Stimulated activated CD8-positive, alpha-beta memory T cell treated with anti-CD3 and anti-CD28 coated beads, Interleukin-7, amount 100 ng/mL, for 48 hours (primary cell): ENCODE measurements at places on chromosomes 7 and 10.

GRCh38 chr7:105439174-105439893 is 50.6 kb upstream of the SRPK2 start:
- peak; percentile 11 for DNase-seq

GRCh38 chr7:28497009-28497408 is 84.7 kb downstream of the CREB5 start:
- no peak for DNase-seq

DNA sequence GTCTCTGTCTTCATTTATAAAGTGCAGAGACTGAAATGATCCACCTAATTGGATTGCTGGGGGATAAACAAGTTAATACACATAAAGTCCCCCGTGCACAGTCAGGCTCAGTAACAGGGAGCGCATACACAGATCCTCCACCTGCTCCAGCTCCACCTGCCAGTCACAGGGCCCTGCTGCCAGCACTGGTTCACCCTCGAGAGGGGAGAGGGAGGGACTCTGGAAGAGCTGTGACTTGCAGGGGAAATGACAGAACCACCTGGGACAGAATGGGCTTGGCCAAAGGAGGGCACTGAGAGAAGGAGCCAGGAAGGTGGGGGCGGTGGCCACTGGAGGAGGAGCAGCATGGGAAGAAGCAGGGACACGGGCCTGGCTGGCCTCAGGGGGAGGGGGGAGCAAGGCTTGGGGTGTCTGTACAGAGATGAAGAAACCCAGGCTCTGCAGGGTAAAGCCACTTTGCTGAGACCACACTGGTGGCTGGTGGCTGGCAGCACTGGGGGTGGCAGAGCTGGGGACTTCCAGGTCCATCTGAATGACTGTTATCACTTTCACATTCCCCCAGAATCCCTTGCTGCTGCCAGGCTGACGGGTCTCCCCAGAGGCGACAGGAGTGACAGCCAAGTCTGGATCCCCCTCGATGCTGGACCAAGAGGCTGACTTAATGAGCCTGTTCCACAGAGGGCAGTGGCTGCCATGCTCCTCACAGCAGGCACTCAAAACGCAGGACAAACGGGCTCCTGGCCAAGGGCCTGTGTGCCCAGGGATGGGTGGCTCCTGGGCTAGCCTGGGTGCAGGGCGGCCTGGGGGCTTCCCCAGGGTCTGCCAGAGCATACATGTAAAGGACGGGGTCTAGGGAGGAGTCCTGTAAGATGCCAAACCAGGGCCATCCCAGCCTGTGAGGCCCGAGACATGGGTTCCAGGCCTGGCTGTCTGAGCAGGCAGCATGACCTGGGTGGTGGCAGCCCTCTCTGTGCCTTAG is 151.1 kb downstream of the SH3PXD2A start:
- no peak for DNase-seq

- no peak for DNase-seq
Measured at GRCh38 chr10:88958721-88959120, 6.1 kb upstream of the ACTA2 start.

DNA sequence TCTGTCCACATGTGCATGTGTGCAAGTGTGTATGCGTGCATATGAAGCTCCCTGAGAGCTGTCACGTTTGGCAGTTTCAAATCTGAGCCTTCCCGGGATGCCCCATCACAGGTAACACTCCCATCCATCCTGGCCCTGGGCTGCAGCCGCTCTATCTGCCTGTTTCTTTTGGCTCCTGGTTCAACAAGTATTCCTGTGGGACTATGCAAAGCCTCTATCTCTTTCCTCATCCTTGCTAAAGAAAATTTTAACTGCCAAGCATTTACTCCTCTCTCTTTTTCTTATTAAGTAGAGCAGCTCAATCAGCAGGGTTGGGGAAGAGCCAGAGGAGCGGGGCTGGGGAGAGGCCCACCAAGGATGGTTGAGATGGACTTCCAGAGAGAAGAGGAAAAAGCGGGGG is 24.4 kb upstream of the PDCD4 start:
- DNase-seq, result no peak

DNA sequence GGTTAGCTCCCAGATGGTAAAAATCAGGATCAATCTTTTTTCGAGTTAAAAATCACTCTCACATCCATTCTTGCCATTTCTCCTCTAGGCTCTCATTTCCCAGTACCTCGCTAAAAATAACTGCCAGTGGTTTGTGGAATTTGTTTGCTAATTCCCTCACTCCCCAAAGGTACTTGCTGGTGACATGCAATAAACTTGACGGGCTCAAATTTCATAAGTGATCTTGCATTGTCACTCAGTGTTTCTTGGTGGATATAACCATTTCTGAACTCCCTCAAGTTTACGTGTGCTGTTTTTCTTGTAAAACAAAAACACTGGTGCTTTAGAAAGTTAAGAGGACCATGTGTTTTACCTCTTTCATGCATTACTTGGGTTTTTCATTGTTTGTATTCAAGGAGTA is 399.2 kb upstream of the MKI67 start:
- DNase-seq, result no peak

GRCh38 chr7:94433224-94433623 is 38.5 kb downstream of the COL1A2 start:
- no peak for DNase-seq

- DNase-seq, result no peak
Measured at GRCh38 chr7:53743697-53744402, 708.4 kb downstream of the POM121L12 start.

DNA sequence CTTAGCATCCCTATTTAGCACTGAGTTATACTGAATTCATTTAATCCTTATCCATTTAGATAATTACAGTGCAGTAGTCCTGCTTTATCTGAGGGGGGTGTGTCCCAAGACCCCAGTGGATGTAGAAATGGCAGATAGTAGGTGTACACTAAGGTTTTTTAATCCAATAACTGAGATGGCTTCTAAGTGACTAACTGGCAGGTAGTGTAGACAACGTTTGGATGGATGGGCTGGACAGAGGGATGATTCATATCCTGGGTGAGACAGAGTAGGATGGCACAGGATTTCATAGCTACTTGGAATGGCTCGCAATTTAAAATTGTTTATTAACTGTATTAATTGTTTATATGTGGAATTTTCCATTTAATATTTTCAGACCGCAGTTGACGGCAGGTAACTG is 295.6 kb downstream of the CCDC3 start:
- DNase-seq, result no peak

GRCh38 chr10:130771491-130771946 is 540.0 kb downstream of the TCERG1L start:
- DNase-seq, result no peak

GRCh38 chr10:88392222-88392621 is 190.9 kb downstream of the RNLS start:
- no peak for DNase-seq

GRCh38 chr10:35505241-35505873 is 99.8 kb upstream of the GJD4 start:
- no peak for DNase-seq

DNA sequence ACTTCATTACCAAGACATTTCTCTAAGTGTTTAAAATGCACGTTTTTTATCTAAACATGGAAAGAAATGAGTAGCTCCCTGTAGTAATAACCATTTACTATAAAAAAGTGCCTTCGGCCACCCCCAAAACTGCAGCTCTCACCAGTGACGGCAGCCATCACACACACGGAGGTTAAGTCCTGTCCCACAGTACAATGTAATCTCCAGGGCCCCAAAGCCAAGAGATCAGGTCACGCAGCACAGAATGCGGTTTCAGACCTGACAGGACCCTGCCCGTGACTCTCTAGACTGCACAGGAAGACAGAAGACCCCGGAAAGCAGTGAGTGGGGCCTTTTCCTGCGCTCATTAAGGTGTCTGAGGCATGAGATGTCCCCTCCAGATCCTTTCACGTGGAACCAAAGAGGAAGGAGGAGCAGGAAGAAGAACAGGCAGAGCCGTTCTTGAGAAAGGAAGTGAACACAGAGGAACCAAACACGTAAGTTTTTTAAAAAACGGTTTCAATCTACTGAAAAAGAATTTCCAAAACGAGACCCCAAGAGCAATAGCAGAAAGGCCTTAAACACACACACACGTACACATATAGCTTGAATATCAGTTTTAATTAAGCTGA is 125.7 kb downstream of the ZMYND11 start:
- DNase-seq, result no peak

GRCh38 chr10:102327641-102328040 is 67.9 kb upstream of the NFKB2 start:
- no peak for DNase-seq

DNA sequence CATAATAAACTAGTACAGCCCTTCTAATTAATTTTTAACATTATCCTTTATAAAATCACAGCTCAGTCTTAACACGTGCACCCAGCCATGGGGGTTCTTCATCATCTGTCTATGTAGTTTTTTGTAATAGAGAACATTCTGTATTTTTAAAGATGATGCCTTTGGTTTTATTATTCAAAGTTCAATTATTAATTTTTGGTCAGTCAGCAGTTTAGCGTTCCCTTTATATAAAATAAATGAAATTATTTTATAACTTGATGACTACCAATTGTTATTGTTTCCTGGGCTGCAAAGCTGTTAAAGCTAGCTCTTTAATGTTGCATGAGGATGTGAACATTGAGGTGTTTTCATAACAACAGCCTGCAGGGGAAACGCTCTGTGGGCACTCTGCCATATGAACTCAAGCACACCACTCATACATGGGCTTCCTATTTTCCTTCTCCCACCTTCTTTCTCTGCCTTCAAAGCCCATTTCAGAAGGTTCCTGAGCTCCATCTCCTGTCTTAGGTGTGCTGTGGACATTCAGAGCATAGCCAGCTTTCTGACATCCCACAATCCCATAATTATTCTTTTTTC is 172.0 kb upstream of the YAE1 start:
- DNase-seq, result no peak

DNA sequence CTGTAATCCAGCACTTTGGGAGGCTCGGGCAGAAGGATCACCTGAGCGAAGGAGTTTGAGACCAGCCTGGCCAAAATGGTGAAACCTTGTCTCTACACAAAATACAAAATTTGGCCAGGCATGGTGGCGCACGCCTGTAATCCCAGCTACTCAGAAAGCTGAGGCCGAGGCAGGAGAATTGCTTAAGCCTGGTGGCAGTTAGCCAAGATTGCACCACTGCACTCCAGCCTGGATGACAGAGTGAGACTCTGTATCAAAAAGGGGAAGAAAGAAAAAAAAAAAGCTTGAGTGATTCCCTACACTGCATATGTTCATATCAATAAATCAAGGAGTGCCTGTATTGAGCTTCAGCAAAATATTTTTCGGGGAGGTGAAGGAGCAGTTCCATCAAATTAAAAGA is 45.8 kb upstream of the SRRM3 start:
- no peak for DNase-seq

- no peak for DNase-seq
Measured at GRCh38 chr10:48658975-48659269, 25.8 kb upstream of the WDFY4 start.

DNA sequence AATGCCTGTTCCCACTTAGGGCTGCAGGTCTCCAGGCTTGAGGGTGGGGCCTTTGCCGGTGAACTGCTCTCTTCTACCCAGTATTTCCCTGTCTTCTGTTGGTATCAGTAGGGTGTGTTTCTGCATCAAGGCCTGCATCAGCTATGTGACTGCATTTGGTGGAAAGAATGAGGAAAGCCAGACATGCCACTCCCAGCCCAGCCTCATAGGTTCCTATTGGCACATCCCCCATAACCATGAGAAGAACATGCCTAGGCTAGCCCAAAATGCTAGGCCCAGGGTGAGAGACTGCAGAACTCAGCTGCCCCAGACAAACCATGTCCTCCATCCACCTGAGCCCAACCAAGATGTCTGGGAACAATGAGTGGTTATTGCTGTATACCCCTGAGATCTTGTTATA is 380.3 kb upstream of the ADARB2 start:
- no peak for DNase-seq
